ENCODE measurements at places on chromosomes 1 and 21.

DNA sequence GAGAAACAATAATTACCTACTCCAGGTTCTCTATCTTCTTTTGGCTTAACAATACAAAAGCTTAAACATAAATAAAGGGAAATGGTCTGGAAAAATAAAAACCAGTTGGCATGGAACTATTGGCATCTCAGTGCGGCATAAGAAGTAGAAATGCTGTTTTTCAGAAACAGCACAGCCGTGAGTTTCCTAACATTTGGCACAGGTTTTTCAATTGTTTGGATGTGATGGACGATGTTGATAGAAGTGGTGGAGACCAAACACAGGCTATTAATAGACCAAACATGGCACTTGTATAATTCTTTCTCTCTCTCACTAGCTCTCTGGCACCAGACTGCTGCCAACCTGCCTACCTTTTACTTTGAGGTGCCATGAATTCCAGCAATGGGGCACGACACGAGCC lies 36.2 kb downstream of the KCNN3 start:
- no peaks in the 10 kb centered on the region for H3K27me3 ChIP-seq
- H3K27ac ChIP-seq: no peak overlapping the region
- DNase-seq: no peak
- no peaks in the 10 kb centered on the region for H3K36me3 ChIP-seq
- H3K4me3 ChIP-seq: no peak overlapping the region

GRCh38 chr1:91036894-91037829 lies 15.3 kb upstream of the ZNF644 start:
- H3K4me3 ChIP-seq: no peak overlapping the region
- DNase-seq: no peak
- H3K27me3 ChIP-seq: no peaks in the 10 kb centered on the region
- no peaks in the 10 kb centered on the region for H3K36me3 ChIP-seq
- H3K27ac ChIP-seq: no peak overlapping the region
- no peaks in the 10 kb centered on the region for H3K4me1 ChIP-seq

GRCh38 chr1:226611301-226611700 lies 62.7 kb downstream of the STUM start:
- no peak for DNase-seq
- peaks cover 2% of the 10 kb centered on the region for H3K4me1 ChIP-seq
- H3K36me3 ChIP-seq: no peaks in the 10 kb centered on the region
- H3K27me3 ChIP-seq: no peaks in the 10 kb centered on the region
- H3K4me3 ChIP-seq: no peak overlapping the region
- H3K27ac ChIP-seq: no peak overlapping the region

- no peaks in the 10 kb centered on the region for H3K27me3 ChIP-seq
- no peak overlapping the region for H3K27ac ChIP-seq
- DNase-seq: no peak
- H3K4me3 ChIP-seq: no peak overlapping the region
- peaks cover 6% of the 10 kb centered on the region for H3K36me3 ChIP-seq
- no peaks in the 10 kb centered on the region for H3K4me1 ChIP-seq
These were observed 34.7 kb upstream of the LRRC3 start for GRCh38 chr21:44420416-44421205.

GRCh38 chr21:29321932-29322928 lies 23.5 kb downstream of the BACH1 start:
- DNase-seq: no peak
- H3K4me3 ChIP-seq: no peak overlapping the region
- H3K36me3 ChIP-seq: peaks cover 17% of the 10 kb centered on the region
- no peak overlapping the region for H3K27ac ChIP-seq
- H3K27me3 ChIP-seq: no peaks in the 10 kb centered on the region
